ENCODE measurements at places on chromosomes 6 and 20. TPM values are rescaled to one million over a fixed set of nuclear protein-coding genes. Genes with fewer than 3 reads are reported as not detected.

HSPA12B gene
- 0.71 TPM for total RNA-seq

CLVS2 gene
- total RNA-seq = 1.8 TPM

RIPOR3 gene
- 1.2 TPM for total RNA-seq

HLA-DRB5 gene
- 3.4 TPM for total RNA-seq

MEI4 gene
- total RNA-seq = 1.0 TPM

GSTA3 gene
- not detected for total RNA-seq

APCDD1L gene
- total RNA-seq = not detected

HLA-G gene
- not detected for total RNA-seq

C6orf118 gene
- 2.2 TPM for total RNA-seq

TFAP2D gene
- not detected for total RNA-seq

ZNF341 gene
- 2.5 TPM for total RNA-seq

LIME1 gene
- total RNA-seq = 0.47 TPM

PGBD1 gene
- total RNA-seq = 13.6 TPM

NEURL2 gene
- 1.2 TPM for total RNA-seq

ADGB gene
- not detected for total RNA-seq

KIF13A gene
- total RNA-seq = 29.0 TPM

ZC3H12D gene
- 0.03 TPM for total RNA-seq

SCUBE3 gene
- total RNA-seq = 11.4 TPM

PTGIS gene
- total RNA-seq = 31.3 TPM

BPIFB1 gene
- total RNA-seq = not detected

RNF217 gene
- total RNA-seq = 13.2 TPM

MPIG6B gene
- total RNA-seq = not detected

ADGRF4 gene
- total RNA-seq = not detected

PTK7 gene
- total RNA-seq = 68.0 TPM

ZC2HC1B gene
- not detected for total RNA-seq

EPM2A gene
- total RNA-seq = 7.1 TPM

PRKN gene
- 2.8 TPM for total RNA-seq

TTK gene
- 139 TPM for total RNA-seq

NRSN1 gene
- 0.19 TPM for total RNA-seq

TGM2 gene
- total RNA-seq = 0.22 TPM

MROH8 gene
- 2.2 TPM for total RNA-seq
